GM23338 (cell line): ENCODE measurements at places on chromosomes 2 and 18.

DNA sequence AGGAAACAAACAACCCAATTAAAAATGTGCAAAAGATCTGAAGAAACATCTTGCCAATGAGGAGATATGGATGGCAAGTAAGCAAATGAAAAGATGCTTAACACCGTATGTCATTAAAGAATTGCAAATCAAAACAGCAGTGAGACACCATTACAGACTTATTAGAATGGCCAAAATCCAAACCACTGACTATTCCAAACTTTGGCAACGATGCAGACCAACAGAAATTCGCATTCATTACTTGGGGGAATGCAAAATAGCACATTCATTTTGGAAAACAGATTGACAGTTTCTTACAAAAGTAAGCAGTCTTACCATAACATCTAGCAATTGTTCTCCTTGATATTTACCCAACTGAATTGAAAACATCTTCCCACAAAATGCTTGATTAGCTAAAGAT is 1118.7 kb downstream of the SUCLG1 start:
- DNase-seq: no peak

DNA sequence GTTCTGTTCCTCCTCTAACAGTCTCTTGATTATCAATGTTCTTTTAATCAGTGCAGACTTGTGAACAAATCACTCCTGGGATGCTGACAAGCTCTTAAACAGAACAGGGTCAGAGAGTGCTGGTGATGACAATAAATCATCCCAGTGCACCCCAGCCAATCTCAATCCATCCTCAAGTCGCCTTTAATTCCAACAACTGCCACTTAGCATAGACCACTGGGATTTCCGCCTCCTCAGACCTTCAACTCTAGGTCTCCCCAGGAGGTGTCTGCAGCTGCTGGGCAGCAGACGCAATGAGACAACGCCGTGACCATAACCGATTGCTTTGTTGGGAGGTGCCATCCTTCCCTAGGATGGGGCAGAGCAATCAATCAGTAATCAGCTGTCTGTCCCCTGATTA is 184.2 kb upstream of the ACAA2 start:
- no peak for DNase-seq

- DNase-seq: no peak
Observed at GRCh38 chr2:111037128-111037527, 83.6 kb upstream of the BCL2L11 start.

DNA sequence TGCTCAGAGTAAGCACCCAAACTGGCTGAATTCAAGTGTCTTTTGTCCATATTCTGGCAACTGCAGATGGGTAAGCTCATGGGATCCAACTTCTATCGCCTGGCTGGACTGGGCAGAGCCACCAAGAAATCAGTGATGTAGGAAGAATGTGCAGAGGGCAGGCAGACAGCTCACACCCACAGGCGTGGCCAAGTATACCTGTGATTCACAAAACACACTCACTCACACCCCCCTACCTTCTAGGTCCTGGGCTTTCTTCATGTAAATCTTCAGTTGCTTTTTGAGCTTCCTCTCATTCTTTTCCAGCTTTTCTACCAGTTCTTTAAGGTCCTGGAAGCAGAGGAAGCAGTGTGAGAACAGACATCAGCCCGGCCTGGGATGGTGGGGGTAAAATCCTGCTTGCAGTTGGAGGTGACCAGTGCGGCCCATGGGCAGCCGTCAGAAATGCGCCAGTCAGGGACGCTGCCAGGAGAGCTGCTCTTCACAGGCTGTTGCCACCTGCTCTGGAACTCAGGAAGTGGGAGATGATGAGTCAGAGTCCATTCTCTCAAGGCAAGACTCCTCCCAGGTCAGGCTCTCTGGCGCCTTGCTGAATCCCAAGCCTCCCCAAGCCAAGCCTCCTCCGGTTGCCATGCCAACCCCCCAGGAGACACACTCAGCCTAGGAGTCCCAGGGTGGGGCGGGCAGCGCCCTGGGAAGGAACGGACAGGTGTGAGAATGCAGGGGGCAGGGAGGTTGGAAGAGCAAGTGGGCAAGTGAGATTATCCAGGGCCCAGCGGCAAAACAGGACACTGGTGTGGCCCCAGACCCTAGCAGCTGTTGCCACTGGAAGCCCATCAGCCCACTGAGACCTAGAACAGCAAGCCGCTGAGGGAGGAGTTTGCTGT is 36.2 kb upstream of the ACAA2 start:
- peak; percentile 70 for DNase-seq

GRCh38 chr2:36338124-36338826 is 17.3 kb upstream of the CRIM1 start:
- DNase-seq: peak; percentile 44

- no peak for DNase-seq
Observed at GRCh38 chr2:45612285-45612684, 1.2 kb upstream of the SRBD1 start.

DNA sequence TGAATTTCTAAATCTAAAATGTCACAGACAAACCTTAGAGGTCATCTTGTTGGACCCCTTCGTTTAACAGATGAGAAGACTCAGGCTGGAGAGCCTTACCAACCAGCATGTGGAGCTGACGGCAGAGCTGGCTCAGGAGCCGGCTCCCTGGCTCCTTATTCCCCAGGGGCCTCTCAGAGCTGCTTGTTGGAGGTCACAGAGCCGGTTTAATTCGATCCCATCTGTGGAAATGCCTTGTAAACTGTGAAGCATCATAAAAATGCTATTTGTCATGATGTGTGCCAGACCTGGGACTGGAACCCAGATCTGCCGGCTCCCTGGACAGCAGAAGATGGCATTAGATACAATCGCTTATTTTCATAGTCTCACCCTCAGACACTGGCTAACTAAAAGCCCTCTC is 8.2 kb upstream of the CIB4 start:
- no peak for DNase-seq

DNA sequence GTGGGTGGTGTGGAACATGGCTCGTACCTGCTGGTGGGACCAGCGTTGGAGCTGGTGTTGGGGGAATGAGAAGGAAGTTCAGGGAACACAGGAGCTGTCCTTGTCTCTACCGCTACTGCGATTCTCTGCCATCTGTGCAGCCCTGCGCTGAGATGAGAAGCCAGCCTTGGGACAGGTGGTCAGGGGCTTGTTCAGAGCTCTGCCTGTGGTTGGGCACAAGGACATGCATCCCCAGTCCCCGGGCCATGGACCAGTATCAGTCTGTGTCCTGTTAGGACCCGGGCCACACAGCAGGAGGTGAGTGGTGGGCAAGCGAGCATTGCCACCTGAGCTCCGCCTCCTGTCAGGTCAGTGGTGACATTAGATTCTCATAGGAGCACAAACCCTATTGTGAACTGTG is 164.4 kb downstream of the TSN start:
- DNase-seq: no peak

GRCh38 chr2:72497763-72498162 is 328.1 kb downstream of the EXOC6B start:
- DNase-seq: no peak

GRCh38 chr2:227908266-227909054 is 37.0 kb downstream of the DAW1 start:
- no peak for DNase-seq

GRCh38 chr2:187168720-187169713 is 279.0 kb downstream of the CALCRL start:
- no peak for DNase-seq

DNA sequence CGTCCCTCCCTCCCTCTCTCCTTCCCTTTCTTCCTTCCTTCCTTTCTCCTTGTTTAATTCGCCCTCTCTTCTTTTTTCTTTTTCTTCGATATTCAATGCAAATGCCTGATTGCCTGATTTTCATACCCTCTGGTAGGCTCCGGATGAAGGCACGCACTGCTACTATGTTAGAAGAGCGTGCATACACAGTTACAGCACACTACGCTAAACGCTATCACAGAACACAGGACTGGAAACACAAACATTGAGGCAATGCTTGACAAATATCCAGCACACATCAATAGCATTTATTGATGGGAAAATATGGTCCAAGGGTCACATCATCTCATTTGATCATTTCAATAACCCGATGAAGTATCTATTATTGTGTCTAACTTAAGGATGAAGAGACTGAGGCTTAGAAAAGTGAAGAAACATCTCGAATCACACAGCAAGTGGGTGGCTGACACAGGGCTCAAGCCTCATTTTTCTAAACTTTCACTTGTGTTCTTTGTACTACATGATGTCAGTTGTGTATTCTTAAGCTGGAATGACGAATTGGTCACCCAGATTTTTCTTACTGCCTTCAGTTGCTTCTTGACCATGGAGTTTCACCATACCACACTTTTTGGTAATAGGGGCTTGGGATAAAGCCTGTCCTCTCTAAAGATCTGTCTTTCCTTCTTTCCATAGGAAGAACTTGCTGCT is 101.8 kb downstream of the TRIB2 start:
- no peak for DNase-seq

GRCh38 chr2:19802086-19802841 is 99.5 kb downstream of the TTC32 start:
- DNase-seq: no peak

- DNase-seq: no peak
Observed at GRCh38 chr2:199910338-199911051, 598 bp upstream of the C2orf69 start.

- no peak for DNase-seq
Observed at GRCh38 chr2:175847128-175847527, 154.9 kb downstream of the LNPK start.

DNA sequence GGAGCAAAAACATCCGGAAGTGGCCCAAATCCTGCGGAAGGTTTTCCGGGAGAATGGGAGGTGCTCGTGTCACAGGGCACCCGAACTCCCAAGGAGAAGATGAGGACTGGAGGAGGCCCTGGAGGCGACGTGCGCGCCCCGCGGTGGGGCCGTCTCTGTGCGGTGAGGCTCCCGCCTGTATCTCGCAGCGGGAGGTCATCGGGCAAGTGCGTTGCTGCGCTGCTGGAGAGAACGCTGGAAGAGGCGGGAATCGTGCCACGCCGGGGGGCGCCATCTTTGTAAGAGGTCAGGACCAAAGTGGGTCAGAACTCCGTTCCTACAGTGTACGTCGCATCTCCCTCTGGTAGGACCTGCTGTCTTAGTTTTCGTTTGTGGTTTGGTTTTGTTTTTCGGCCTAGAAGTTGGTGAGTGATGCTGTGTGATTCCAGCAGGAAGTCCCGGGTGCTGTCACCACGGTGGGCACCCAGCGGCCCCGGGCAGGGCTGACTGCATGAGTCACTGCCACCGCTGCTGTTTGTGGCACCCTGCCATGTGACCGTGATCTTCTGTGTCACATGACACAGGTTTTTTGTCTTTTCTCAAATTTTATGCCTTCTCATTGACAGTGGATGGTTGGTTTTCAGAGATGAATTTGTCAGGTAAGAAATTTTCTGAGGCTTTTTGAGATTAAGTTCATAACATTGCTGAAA is 21.5 kb upstream of the ATP9B start:
- no peak for DNase-seq

GRCh38 chr2:68464651-68465050 is 2.4 kb downstream of the FBXO48 start:
- DNase-seq: no peak

DNA sequence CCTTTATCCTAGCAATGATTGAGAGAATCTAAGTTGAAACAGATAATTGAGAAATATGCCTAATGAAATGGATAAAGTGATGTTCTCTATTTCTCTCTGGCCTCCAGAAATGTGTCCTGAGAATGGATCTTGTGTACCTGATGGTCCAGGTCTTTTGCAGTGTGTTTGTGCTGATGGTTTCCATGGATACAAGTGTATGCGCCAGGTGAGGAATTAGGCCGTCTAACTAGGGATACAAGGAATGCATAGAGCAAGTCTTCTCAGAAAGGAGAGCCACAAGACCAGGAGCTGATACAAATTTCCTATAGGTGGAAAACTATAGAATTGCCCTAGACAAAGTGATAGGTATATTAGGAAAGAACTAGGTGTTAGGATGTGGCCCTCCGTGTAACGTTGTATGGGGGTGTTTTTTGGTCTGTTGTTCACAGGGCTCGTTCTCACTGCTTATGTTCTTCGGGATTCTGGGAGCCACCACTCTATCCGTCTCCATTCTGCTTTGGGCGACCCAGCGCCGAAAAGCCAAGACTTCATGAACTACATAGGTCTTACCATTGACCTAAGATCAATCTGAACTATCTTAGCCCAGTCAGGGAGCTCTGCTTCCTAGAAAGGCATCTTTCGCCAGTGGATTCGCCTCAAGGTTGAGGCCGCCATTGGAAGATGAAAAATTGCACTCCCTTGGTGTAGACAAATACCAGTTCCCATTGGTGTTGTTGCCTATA is 592 bp upstream of the CAD start:
- peak; percentile 66 for DNase-seq

GRCh38 chr2:188983427-188984064 is 9.4 kb downstream of the COL3A1 start:
- DNase-seq: peak; percentile 72

GRCh38 chr2:120854766-120855530 is 119.3 kb downstream of the GLI2 start:
- DNase-seq: no peak

DNA sequence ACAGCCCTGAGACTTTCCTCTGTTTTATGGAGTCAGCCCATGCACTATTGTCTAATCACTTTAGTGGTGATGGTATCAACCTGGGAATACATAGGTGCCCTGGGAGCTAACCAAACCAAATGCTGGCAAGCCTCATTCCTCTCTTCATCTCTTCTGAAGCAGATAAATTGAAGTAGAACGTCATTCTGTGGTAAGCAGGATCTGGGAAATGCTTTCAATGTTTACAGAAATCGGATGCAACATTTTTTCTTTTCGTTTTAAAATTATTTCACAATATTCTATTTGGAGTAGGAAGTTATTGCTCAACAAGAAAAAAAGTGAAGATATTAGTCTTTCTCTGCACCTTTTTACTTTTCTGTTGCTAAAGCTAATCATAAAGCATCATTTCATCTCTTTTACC is 114.2 kb downstream of the RBMS1 start:
- no peak for DNase-seq

GRCh38 chr2:12725233-12726187 is 8.8 kb downstream of the TRIB2 start:
- no peak for DNase-seq

DNA sequence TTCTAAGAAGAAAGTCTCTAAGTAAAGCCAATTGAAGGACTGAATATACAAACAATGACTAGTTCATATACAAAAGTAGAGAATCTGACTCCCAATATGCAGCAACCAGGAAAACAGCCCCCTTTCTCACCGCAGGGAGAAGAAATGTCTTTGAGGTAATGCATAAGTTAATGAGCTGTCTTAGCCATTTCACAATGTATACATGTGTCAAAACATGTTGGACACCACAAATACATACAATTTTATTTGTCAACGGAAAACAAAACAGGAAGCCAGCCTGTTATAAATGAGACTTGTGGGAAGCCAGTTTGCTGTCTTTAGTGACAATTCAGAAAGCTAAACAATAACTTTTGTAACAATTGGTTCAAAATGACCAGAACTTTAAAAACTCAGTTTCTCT is 389.2 kb downstream of the CBLN2 start:
- no peak for DNase-seq

- DNase-seq: peak; percentile 53
Observed at GRCh38 chr2:144479659-144480058, 40.3 kb downstream of the ZEB2 start.

- DNase-seq: no peak
Observed at GRCh38 chr2:152062125-152063091, 36.4 kb downstream of the CACNB4 start.
